Hematopoietic multipotent progenitor cell treated with erythropoietin and hydrocortisone succinate and interleukin-3 and kit ligand, for 8 days (in vitro differentiated cells): ENCODE measurements at places on chromosomes 2 and 18.

- DNase-seq = no peak
Observed at GRCh38 chr2:137847443-137847842, 116.8 kb upstream of the HNMT start.

GRCh38 chr2:33033606-33034081, 86.9 kb downstream of the LTBP1 start:
- peak; percentile 56 for DNase-seq

DNA sequence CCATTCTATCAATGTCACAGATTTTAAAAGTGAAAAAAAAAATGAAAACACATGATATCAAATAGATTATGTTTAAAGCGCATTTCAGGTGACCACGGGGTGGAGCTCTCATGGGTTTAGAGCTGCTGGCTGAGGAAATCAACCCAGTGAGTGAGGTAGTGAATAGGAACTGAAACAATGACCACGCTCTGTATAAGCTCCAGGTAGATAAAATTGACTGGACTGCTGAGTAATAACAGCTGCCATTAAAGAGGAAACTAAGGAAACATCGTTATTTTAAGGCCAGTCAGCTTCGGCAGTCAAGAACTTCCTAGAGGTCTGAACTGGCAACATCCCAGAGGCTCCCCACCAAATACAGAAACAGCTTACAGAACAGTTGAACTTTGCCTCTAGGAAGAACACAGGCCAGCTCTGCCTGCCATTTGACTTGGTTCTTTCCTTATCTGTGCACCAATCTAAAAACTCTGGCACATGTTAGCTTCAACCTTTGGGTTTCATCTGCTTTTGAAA, 185.9 kb downstream of the PDE1A start:
- DNase-seq = peak; percentile 19

- DNase-seq = no peak
Observed at GRCh38 chr18:45997700-45998151, 30.6 kb upstream of the EPG5 start.

DNA sequence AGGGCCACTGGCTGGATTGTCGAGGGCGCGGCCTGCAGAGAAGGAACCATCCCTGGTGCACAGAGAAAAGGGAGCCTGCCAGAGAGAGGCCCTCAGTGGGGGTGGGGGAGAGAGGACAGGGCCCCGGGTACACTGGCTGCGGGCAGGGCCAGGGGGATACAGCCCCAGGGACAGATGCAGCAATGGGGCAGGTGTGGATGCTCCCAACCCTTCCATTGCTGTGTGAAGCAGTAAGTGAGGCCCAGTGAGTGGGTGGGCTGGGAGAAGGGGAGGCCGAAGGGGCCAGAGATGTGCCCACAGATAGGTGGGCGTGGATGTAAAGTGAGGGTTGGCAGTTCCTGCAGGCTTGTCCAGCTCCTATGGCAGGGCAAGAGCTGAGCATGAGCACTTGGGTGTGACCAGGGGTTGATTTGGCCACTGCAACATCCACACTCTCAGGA, 7.4 kb downstream of the AGXT start:
- DNase-seq = no peak
